ENCODE measurements at places on chromosomes 11 and 22.

- H3K4me1 ChIP-seq, result no peaks in the 10 kb centered on the region
- H3K4me3 ChIP-seq, result no peak overlapping the region
- H3K27ac ChIP-seq, result no peak overlapping the region
- peak; percentile 45 for DNase-seq
- peaks cover 17% of the 10 kb centered on the region for H3K36me3 ChIP-seq
These were observed 15.8 kb downstream of the TOLLIP start for GRCh38 chr11:1293619-1294015.

DNA sequence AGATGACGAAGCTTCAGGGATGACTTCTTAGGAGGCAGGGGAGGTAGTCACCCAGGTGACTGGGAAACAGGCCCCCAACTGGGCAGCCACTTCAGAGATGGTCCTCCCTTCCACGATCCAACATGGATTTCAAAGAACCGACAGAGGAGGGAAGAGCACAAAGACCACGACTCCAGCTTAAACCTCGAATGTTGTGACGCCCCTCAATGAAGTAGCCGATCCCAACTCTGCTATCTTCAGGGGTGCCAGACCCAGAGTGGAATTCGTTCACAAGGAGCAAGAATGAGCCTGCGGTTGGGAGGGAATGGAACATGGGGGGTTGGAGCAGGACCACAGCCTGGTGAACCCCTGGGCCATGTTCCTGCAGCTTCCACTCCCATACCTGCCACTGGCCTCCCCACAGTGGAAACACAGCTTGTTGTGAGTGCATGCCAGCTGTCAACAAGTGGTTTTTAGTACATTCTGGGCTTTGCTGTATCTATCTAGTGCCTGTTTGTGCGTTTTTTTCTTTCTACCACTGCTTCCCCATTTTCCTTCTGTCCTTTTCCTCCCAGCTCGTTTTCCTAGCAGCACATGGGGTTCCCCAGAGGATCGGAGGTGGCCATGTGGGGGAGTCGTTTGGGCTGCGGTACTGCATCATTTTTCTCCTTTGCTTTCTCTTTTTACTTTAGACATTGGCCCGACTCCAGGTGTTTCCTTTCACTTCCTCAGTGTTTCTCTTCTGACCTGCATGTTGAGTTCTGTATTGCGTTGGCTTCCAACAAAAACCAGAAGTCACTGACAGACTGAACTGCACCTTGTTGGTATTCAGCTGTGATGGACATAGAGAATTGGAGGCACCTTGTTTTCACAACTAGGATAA is 65.8 kb downstream of the MORC2 start:
- no peak for DNase-seq
- peaks cover 35% of the 10 kb centered on the region for H3K36me3 ChIP-seq
- no peak overlapping the region for H3K4me3 ChIP-seq
- no peaks in the 10 kb centered on the region for H3K4me1 ChIP-seq

DNA sequence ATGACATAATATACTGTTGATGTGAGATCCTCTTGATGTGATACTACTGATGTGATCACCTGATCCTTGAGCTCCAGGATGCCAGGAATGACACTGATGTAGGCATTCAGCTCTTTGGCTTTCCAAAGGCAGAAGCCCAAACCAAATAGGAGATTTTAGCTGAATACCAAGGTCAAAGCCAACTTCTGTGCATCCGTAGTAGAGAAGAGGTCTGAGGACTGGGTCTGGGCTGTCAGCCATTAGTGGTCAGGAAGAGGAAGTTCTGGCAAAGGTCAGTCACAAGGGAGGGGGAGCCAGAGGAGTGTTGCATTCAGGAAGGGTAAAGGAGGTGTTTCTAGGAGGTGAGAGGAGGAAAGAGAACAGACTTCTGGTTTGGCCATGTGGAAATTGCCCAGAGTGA is 53.4 kb upstream of the PARVG start:
- H3K4me1 ChIP-seq, result no peaks in the 10 kb centered on the region
- no peaks in the 10 kb centered on the region for H3K27me3 ChIP-seq
- no peaks in the 10 kb centered on the region for H3K36me3 ChIP-seq
- DNase-seq, result no peak
- no peak overlapping the region for H3K27ac ChIP-seq

- no peak for DNase-seq
- peaks cover 17% of the 10 kb centered on the region for H3K4me1 ChIP-seq
- H3K27me3 ChIP-seq, result no peaks in the 10 kb centered on the region
- H3K36me3 ChIP-seq, result no peaks in the 10 kb centered on the region
- H3K27ac ChIP-seq, result peak overlapping the region; percentile 34
These were observed 5.4 kb upstream of the MADD start for GRCh38 chr11:47264521-47264920.

DNA sequence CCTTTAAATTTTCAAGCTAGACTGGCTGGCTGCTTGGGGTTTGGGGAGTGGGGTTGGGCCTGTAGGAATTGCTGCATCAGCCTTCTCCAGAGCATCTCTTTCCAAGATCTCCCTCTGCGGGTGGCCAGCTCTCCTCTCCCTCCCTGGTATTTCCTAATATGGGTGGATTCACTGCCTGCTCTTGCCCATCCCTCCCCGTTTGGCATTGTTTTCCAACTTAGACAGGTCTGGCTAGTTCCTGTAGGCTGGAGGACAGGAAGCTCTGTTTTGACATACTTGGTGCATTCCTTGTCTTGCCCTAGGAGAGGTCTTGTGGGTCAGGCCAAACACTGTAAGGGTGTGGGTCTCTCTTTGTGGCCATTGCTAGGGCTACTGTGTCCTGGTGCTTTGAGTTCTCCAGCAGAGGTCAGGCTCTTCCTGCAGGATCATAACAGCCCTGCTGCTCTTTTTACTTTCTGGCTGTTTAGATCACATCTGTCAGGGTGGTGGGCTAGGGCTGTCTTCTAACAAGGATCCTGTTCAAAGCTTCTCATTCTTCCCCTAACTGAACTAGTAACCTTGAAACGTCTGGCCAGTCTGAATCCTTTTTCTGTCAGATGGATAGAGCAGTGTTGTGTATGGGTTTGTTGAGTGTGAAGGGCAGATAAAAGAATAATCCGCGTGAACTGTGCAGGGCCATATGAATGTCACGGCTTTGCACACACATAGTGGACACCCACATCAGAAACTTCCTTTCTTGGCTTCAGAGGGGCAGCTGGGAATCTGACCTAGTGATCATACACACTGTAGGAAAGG is 18.3 kb upstream of the MICALL1 start:
- H3K4me3 ChIP-seq, result no peak overlapping the region
- H3K36me3 ChIP-seq, result peaks cover 64% of the 10 kb centered on the region
- DNase-seq, result peak; percentile 79
- peak overlapping the region; percentile 74 for H3K27ac ChIP-seq

GRCh38 chr11:134586726-134587125 is 174.7 kb upstream of the B3GAT1 start:
- H3K27me3 ChIP-seq, result peaks cover 8% of the 10 kb centered on the region
- H3K4me3 ChIP-seq, result no peak overlapping the region
- no peaks in the 10 kb centered on the region for H3K36me3 ChIP-seq
- H3K4me1 ChIP-seq, result no peaks in the 10 kb centered on the region

DNA sequence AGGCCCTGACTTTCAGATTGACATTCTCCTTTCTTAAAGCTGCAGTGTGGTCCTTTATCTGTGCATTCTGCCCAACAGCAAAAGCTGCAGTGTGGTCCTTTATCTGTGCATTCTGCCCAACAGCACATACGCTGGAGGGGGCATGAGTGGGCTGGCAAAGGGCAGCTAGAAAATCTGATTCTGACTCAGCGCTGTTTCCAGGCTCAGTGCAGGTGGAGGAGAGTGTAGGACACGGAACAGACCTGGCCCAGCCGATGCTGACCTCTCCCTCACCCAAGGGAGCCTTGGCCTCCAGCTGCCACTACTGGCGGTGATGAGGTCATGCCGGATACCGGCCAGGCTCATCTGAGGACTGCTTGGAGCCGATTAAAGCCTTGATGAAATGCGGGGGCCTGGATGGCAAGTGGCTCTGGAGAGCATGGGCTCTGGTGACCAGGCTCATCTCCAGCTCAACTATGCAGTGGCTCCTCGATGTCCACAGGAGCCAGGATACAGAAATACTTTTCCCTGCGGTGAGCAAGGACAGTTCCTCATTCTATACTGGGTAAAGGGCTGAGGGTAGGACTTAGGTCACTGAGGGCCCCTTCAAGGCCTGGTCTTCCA is 84.6 kb downstream of the CLPB start:
- H3K4me1 ChIP-seq, result no peaks in the 10 kb centered on the region
- H3K36me3 ChIP-seq, result 0 out of 2 replicates have a peak, but pooled peaks cover 4% of the 10 kb centered on the region
- no peak overlapping the region for H3K27ac ChIP-seq

DNA sequence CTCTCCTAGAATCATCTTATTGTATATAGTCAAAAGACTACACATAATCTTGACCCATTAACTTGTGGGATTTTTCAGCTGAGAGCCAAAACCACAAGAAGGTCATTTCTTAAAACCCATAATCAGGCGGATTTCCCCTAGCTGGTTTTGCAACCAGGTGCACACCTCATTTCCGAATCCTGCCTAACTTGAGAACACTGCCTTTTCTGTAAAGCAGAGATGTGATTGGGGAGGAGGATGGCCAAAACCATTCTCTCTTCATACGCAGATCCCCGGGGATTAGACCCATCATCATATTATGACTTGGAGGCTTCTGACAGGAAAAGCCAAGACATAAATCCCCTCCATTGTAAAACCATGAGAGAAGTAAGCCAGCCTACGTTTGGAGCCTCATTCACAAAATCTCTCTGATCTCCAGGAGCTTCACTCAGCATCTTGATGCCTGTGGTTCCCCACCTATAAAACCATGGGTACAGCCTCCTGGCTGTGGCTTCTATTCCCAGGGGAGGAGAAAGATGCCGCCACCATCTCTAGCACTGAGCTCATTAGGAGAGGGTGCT is 191.3 kb downstream of the KIF18A start:
- no peak overlapping the region for H3K27ac ChIP-seq
- DNase-seq, result no peak
- H3K36me3 ChIP-seq, result no peaks in the 10 kb centered on the region

- H3K27me3 ChIP-seq, result no peaks in the 10 kb centered on the region
- peak; percentile 32 for DNase-seq
- peaks cover 13% of the 10 kb centered on the region for H3K4me1 ChIP-seq
- no peak overlapping the region for H3K4me3 ChIP-seq
- H3K36me3 ChIP-seq, result no peaks in the 10 kb centered on the region
These were observed 25.5 kb downstream of the MYEOV start for GRCh38 chr11:69319255-69320106.

DNA sequence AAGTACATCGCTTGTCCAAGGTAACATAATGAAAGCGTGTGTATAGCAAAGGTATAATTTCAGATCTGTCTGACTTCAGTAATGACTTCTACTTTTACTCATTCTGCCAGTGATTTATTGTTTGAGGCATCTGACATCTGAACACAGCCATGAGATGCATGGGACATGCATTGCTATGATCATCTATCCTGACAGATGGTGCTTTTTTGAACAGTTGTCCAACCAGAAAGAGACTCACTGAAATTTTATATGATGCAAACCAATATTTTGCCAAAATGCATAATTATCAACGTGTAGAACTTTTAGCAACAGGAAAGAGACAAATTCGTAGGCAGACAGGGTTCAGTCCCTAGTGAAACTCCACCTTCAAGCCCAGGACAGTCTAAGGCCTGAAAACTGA is 19.6 kb downstream of the OR5M3 start:
- H3K36me3 ChIP-seq, result no peaks in the 10 kb centered on the region
- no peak overlapping the region for H3K27ac ChIP-seq

DNA sequence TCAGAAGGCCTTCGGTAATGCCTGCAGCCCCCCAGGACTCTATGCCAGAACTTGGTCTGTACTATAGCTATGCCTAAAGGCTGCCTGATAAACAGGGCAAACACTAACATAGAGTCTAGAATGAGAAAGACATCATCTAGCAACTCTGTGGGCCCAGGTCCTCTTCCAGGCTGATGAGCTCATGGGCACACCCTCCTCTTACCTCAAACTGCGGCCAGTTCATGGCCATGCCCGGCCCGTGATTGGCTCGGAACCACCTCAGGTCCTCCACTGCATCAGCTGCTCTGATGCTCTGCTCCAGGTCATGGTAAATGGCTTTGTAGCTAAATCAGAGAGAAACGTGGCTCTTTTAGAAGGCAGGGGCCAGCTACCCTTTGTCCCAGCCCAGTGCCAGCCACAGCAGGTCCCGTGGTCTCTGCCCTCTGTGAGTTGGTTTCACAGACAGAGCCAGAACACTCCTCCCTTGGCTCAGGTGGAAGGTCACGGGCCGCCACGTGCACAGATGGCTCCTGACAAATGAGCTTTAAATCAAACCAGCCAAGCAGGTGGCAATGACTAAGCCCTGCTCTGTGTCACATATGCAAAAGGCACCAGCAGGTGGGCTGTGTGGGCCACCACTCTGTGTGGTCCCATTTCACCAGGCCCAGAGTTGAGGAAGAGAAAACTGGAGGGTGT is 25.0 kb upstream of the ARFGAP3 start:
- peaks cover 66% of the 10 kb centered on the region for H3K36me3 ChIP-seq
- no peak for DNase-seq
- no peaks in the 10 kb centered on the region for H3K4me1 ChIP-seq
- H3K27me3 ChIP-seq, result no peaks in the 10 kb centered on the region
- H3K4me3 ChIP-seq, result no peak overlapping the region

GRCh38 chr11:62646825-62647608 is 604 bp upstream of the GANAB start:
- no peaks in the 10 kb centered on the region for H3K4me1 ChIP-seq
- no peaks in the 10 kb centered on the region for H3K27me3 ChIP-seq
- peak overlapping the region; percentile 69 for H3K27ac ChIP-seq
- peaks cover 48% of the 10 kb centered on the region for H3K36me3 ChIP-seq
- DNase-seq, result no peak

GRCh38 chr11:3156282-3156660 is 8.8 kb downstream of the OSBPL5 start:
- DNase-seq, result no peak
- no peak overlapping the region for H3K4me3 ChIP-seq
- no peaks in the 10 kb centered on the region for H3K36me3 ChIP-seq

- DNase-seq, result no peak
- H3K27me3 ChIP-seq, result no peaks in the 10 kb centered on the region
- no peaks in the 10 kb centered on the region for H3K4me1 ChIP-seq
- no peak overlapping the region for H3K4me3 ChIP-seq
- H3K36me3 ChIP-seq, result peaks cover 16% of the 10 kb centered on the region
These were observed 16.8 kb downstream of the APOL6 start for GRCh38 chr22:35664955-35665587.

- no peaks in the 10 kb centered on the region for H3K4me1 ChIP-seq
- no peaks in the 10 kb centered on the region for H3K27me3 ChIP-seq
These were observed 21.9 kb downstream of the MRPL23 start for GRCh38 chr11:1969035-1969434.

DNA sequence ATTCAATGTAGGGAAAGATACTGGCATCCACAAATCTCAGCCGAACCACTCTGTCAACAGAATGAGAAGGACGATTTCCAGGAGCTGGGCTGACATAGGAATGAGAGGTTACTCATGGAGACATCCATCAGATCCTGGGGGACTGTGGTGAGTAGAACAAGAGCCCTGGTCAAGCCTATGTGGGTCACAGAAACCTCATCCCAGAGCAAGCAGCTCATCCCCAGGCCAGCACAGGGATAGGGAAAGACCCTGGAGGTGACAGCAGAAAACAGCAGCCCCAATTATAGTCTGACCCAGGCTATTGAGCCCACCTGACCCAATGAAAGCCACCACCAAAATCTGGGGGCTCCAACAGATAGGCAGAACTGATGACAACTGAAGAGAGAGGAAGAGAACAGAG is 128.0 kb upstream of the SERPIND1 start:
- no peaks in the 10 kb centered on the region for H3K27me3 ChIP-seq
- no peak for DNase-seq
- H3K36me3 ChIP-seq, result no peaks in the 10 kb centered on the region
- no peak overlapping the region for H3K27ac ChIP-seq
- H3K4me1 ChIP-seq, result no peaks in the 10 kb centered on the region
- no peak overlapping the region for H3K4me3 ChIP-seq
